ENCODE measurements at places on chromosomes 1 and 21.
A peak's percentile ranks its signal among the peaks of the same experiment; 100 is the strongest.

- DNase-seq: no peak
Observed at GRCh38 chr1:240743705-240744104, 131.8 kb upstream of the GREM2 start.

DNA sequence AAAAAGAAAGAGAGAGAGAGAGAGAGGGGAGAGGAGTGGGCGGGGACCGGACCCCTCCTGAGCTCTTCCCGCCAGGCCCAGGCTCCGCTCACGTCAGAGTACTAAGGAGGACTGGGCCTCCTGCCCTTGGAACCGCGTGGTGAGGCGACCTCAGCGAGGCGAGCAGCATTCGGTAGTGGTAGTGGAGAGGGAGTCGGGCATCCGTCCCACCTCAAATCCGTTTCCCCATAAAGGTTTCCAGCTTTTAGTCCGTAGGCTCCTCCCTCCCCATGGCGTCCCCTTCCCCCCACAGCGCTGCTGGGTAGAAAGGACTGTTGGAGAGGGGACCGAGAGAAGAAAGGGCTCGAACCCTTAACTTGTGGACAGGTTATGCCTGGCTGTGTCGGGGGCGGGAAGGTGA is 124.4 kb upstream of the BARHL2 start:
- DNase-seq: no peak

- no peak for DNase-seq
Observed at GRCh38 chr1:29166291-29166878, 15.3 kb downstream of the SRSF4 start.

GRCh38 chr1:40185951-40186864 is 25.0 kb downstream of the RLF start:
- DNase-seq: no peak

DNA sequence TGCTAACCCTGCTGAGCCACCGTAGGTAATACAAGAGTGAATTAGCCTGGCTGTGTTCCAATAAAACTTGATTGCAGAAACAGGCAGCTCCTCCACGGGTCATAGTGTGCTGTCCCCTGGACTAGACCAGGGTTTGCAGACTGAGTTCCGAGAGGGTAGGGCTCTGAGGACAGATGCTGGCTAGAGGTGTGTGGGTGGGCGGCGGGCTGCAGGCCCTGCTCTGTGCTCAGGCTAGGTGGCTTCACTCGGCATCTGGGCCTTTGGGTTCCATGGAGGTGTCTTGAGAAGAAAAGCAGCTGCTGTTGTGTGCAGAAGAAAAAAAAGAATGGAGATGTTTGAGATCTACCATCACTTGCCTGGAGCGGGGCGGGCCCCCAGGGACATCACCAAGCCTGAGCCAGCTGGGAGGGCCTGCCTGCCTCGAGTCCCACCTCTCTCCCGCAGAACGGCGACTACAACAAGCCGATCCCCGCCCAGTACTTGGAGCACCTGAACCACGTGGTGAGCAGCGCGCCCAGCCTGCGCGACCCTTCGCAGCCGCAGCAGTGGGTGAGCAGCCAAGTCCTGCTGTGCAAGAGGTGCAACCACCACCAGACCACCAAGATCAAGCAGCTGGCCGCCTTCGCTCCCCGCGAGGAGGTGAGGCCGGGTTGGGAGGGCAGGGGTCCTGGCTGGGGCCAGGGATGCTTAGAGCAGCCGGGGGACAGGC is 7.9 kb downstream of the TMEM201 start:
- DNase-seq: no peak

GRCh38 chr1:177611402-177611801 is 358.5 kb downstream of the SEC16B start:
- DNase-seq: no peak

- no peak for DNase-seq
Observed at GRCh38 chr1:243251539-243251938, 3.5 kb downstream of the CEP170 start.

DNA sequence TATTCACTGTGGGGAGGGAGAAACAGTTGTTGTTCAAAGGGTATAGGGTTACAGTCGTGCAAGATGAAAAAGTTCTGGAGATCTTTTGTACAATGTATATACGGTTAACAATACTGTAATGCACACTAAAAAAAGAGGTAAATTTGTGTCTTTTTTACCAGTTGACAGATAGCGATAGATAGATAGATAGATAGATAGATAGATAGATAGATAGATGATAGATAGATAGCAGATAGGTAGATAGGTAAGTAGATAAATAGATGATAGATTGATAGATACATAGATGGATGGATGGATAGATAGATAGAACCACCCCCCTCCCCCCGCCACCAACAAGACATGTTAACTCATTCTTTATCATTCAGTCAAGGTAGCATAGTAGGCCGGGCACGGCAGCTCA is 10.2 kb downstream of the S100A16 start:
- DNase-seq: no peak

DNA sequence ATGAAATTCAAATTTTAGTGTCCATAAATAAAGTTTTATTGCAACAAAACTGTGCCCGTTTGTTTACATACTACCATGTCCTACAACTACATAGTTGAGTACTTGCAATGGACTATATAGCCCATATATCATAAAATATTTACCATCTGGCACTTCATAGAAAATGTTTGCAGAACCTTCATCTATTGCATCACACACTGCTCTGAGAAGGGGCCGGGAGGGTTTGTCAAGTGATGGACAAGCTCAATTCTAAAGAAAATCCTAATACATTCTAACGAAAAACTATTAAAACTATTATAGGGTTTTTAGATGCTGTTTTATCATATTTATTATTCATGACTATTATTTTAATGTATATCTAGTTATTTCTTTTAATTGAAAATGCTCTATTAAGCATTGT is 35.9 kb downstream of the RGSL1 start:
- DNase-seq: no peak

DNA sequence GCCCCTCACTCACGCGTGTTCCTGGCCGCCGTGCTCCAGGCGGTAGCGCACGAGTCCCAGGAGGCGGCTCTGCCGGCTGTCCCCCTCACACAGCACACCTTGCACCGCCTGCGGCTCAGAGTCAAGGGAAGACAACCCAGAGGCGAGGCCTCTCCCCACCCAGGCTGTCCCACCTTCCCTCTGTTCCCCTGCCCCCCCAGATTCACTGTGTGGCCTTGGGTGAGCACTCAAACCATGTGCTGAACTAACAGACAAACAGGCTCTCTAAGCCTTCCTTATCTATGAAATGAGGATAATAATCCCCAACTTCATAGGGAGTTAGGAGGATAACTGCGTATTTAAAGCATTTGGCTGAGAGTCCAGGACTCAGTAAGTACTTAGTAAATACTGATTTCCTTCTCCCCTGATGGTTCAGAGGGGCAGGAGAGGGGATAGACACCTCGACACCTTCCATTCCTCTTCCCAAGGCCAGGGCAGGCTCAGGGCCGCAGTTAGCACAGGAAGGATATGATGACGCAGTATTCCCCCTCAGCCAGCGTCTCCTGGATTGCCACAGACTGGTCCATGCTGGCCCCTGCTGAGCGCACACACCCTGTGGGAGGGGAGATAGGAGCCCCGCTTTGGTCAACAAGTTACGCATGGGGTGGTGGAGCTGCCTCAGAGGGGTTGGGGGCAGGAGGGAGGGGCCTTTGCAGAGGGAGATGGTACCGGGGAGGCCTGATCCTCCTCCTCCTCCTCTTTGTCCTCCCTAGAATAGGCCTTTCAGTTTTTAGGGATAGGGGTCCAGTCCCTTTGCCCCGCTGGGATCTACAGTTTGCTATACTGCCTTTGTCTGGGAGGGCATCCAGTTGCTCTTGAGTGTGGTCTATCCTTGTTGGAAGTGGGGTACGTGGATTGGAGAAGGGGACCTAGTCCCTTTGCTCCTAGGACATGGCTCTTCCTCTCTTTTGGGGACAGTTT is 830 bp downstream of the INPP5B start:
- DNase-seq: no peak

- peak; percentile 44 for DNase-seq
Observed at GRCh38 chr1:232613752-232614381, 16.1 kb downstream of the SIPA1L2 start.

DNA sequence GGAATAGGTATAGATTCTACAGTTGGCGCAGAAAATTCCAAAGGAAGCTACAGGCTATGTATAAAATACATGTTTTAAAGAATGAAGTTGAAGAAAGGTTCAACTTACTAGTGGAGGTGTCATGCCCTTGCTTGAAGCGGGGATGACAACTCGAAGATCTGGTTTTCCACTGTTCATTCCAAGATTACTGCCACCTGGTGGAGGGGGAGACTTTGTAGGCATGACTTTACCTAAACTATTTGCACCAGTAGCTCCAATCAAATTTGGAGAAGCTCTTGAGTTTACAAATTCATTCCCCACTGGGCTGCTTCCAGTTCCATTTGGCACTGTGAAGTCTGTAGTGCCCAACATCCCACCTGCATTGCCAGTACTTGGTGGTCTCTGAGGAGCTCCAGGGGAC is 81.7 kb downstream of the AXDND1 start:
- no peak for DNase-seq

- no peak for DNase-seq
Observed at GRCh38 chr1:231053493-231054162, 13.6 kb upstream of the FAM89A start.

DNA sequence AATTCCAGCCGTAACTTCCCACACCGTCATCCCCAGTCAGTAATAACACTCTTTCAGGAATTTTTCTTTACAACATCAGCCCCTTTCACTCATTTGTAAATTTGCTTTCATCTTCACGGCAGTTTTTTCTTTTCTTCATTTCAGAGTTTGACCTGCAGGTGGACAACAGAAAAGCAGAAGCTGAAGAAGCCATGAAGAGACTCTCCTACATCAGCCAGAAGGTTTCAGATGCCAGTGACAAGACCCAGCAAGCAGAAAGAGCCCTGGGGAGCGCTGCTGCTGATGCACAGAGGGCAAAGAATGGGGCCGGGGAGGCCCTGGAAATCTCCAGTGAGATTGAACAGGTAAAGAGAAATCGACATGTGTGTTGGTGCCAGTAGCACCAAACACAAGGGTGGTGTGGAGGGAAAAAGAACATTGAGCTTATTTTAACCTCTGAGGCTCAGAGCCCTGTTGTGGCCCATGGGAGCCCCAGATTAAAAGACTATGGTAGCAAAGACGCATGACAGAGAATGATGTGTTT is 53.2 kb downstream of the LAMC2 start:
- DNase-seq: no peak
